ENCODE measurements at places on chromosomes 4 and X.

DNA sequence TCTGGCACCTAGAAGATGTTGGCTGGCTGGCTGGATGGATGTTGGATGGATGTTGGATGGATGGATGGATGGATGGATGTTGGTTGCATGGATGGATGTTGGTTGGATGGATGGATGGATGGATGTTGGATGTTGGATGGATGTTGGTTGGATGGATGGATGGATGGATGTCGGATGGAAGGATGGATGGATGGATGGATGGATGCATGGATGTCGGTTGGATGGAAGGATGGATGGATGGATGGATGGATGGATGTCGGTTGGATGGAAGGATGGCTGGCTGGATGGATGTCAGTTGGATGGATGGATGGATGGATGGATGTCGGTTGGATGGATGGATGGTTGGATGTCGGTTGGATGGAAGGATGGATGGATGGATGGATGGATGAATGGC is 96.7 kb downstream of the PSAPL1 start:
- no peak for DNase-seq

GRCh38 chr4:75679876-75680575 is 6.8 kb upstream of the G3BP2 start:
- no peak for DNase-seq

- no peak for DNase-seq
Observed at GRCh38 chr4:83964996-83965541, 429.2 kb downstream of the GPAT3 start.

DNA sequence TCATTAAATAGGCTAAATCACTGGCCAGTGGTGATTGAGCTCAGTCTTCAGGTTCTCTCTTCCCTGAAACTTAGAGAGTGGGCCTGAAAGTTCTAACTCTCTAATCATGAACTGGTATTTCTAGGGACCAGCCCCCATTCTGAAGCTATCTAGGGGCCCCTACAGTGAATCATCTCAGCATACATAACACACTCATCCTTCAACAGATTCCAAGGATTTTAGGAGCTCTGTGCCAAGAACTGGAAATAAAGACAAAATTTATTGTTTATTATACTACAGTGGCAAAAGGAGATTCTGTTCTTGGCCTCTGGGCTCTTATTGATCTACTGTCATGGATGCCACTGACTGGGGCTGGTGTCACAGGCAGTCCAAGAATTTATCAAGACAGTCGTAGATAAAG is 263.8 kb upstream of the IGFBP7 start:
- no peak for DNase-seq

DNA sequence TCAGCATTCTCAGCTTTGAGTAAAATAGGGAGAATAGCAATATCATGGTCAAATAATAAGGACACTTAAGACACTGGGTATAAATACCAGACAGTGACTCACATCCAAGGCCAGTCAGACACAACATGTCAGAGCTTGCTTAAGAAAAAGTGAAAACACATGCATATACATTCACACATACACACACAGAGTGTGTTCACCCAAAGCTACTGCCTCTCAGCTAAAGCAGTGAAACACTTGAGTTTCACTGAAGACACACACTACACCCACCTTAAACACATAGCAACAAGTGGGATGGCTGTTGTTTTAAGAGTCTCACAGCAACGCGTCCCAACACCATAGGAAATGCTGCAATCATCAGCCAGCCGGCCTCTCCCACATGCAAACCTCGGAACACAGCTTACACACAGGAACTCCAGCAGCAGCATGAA is 14.4 kb downstream of the SHROOM4 start:
- no peak for DNase-seq

GRCh38 chrX:152450076-152450475 is 1.0 kb downstream of the GABRA3 start:
- no peak for DNase-seq

DNA sequence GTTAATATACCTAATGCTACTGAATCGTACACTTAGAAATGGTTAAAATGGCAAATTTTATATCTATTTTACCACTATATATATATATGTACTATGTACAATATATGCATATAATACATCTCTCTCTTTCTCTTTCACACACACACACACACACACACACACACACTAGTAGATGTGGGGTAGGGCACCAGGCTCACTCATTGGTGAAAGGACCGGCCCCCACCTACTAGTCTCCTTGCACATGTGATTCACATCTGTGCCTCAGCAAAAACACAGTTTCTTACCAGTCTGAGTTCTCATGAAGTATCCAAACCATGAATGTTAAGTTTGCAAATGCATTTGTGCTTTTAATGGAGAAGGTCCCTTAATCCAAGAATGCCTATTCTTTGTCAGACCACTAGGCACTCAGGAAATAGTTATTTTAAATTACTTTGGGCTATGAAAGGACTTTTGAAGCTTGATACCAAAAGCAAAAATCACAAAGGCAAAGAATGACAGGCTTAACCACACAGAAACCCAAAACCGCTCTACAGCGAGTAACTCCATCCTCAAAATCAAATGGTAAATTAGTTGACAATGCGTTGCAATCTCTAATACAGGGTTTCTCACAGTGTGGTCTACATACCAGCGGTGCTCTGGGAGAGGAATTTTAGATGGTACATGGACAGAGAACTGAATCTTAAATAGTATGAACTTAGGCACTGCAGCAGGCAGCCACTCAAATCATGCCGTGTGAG is 5.8 kb downstream of the TSC22D3 start:
- DNase-seq, result no peak

- DNase-seq, result no peak
Observed at GRCh38 chr4:76233083-76233482, 18.4 kb upstream of the FAM47E start.

DNA sequence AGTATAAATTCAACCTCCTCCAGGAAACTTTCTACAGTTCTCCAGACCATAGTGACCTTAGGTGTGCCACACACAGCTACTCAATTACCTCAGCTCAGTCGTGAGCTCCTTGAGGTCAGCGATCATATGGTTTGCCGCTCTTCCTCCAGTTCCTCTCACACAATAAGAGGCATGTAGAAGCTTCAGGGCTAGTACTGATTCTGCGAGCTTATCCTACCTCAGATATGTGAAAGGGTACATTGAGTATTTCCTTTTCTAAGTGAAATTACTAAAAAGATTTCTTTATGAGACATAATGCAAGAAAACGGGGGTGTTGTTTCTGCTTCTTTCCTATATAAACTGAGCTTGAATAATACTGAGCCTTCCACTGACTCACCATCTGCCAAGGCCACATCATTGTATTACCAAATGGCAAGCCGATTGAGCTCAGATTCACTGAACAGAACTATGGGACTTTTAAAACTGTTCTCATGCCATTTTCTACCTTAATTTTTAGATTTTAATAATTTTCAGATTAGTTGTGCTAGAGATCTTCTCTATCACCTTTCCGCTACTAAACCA is 183.1 kb downstream of the HS6ST2 start:
- DNase-seq, result no peak

DNA sequence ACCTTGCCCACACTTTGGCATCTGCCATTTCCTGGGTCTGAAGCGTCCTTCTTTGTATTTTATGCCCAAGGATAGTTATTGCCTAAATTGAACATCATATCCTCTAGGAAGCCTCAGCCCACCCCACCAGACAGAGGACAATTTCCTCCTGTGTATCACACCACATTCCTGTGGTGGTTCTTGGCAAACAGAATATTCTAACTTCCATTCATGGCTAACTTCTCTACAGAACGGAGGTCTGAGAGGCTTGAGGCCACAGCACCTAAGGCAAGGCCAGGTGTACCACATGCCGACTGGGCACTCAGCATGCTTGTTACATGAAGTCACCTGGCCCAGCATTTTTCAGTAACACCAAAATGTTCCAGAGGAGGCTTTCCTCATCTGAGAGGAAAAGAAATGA is 42.4 kb downstream of the CD99L2 start:
- DNase-seq, result no peak

- DNase-seq, result no peak
Observed at GRCh38 chr4:1080961-1081688, 32.2 kb downstream of the RNF212 start.

GRCh38 chr4:64581422-64581821 is 172.2 kb upstream of the TECRL start:
- DNase-seq, result no peak

DNA sequence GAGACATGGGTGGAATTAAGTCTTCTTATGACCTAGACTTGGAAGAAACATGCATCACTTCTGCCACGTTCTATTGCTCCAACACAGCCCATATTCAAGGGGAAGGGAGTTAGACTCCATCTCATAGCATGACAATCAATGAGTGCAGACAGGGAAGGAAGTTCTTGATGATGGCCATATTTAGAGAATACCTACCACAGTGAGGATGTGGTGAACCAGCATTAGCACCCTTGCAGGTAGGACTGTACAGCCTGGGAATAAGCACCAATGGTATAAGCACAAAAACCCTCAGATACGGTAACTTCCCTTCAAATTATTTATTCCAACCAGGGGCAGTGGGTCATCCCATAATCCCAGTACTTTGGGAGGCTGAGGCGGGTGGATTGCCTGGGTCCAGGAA is 29.8 kb downstream of the PAGE2 start:
- peak; percentile 1 for DNase-seq

DNA sequence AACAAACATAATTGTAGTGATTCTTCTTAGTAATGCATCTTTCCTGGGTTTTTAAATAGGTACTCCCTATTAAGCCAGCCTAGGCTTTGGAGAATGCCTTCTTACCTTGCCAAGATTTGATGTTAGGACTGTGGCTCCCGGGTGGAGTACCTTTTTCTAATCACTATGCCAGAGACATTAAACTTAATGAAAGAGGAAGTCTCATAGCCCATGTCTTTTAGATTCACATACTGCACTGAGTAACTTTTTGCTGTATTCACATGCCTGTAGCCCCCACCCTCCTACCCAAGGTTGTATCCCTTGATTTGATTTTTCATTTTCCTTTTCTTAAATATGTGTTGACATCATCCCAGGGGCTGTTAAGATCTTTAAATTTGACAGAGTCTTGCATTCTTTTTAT is 104.2 kb upstream of the TLR2 start:
- no peak for DNase-seq

- no peak for DNase-seq
Observed at GRCh38 chrX:43627147-43627546, 29.0 kb upstream of the MAOA start.

Measured in effector memory CD8-positive, alpha-beta T cell (primary cell).